ENCODE measurements at places on chromosomes 6 and 20. TPM values are rescaled to one million over a fixed set of nuclear protein-coding genes. Genes with fewer than 3 reads are reported as not detected.

DNA sequence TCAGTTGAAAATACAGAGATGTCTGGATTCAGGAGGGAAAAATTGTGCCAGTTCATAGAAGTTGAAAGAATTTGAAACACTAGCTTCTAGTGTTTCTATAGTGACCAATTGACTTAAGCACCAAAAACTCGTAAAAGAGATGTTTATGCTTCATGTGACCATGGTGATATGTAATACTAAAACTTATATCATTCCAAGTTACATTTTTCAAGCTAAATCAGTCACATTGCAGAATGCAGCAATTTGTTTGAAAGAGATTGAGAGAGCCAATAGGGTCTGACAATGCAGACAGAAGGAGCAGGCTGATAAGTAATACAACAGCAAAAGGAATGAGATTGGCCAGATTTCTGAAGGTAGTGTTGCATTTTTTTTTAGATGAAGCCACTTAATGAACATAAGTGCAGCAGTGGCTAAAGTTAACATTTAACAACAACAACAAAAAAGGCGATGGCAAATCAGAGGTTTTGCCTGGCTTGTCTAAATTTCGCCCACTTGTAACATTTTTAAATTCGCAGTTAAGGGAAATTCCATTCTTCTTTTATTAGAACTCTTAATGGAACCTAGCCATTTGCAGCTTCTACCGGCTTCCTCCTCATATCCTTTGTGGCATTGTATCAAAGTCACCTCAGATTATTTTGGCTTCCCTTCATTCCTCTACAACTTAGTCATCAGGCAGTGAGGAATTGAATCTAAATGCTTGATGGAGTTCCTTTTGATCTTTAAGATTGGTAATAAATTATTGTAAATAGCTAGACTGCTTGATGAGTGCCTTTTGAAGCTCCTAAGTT lies 484.0 kb upstream of the SOX4 start:
- no peak for DNase-seq

- DNase-seq, result no peak
Measured at GRCh38 chr6:68975064-68975463, 340.0 kb downstream of the ADGRB3 start.

- DNase-seq, result no peak
Measured at GRCh38 chr6:147075381-147075780, 128.8 kb upstream of the STXBP5 start.

Gene OXT
- polyA plus RNA-seq, result 2.2 TPM

DNA sequence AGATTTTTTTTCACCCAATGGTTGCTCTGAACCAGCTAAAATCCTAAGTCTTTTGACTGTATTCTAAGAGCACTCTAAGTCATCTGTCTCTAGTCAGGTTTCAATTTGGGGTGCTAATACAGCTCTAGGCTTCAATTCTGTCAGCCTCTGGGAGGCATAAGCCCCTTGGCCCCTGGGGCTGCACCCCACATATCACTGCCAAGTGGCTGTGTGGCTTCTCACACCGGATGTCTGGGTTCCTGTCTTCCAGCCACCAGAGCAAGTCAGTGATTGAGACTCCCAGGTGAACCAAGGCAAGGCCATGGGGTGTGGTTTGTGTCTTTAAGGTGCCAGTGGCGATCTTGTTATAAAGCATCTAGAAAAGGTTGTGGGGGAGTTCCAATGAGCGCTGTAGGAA lies 136.5 kb downstream of the TMEM242 start:
- DNase-seq, result no peak

DNA sequence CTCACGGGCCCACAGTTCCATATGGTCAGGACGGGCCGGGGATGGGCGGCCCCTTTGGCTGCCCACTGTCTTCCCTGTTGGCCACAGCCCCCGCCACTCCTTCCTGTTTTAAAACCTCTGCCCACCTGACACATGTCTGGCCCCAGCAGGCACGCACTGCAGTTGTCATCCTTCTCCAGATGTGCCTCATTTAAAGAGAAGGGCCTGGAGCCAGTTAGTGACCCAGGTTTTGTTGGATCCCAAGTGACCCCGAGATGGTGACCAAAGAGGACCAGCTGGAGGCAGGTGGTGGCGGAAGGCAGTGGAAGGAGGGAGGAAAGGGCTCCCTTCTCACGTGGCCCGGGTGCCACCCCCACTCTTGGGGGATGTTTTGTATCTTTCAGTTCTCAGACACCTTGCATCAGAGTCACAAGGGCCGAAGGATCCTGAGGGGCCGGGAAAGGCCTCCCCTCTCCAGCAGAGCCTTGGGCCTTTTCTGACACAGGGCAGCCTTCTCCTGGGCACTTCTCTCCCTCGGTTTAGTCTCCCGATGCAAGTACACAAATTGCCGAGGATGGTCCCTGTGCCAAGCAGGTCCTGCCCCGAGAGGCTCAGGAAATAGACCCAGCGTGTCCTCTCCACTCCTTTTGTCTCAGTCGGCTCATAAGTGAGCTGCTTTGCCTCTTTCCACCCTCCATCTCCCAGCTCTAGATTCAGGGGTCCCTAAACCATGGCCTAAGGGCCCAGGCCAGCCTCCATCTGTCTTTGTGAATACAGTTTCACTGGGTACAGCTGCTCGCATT lies 117.6 kb downstream of the SULF2 start:
- DNase-seq, result no peak

Gene RRAGD
- 1.1 TPM for polyA plus RNA-seq

All from naive thymus-derived CD8-positive, alpha-beta T cell (primary cell).